ENCODE measurements at places on chromosomes 1 and 21.

GRCh38 chr1:109659997-109660690, 4.2 kb downstream of the GSTM4 start:
- DNase-seq: peak; percentile 15

DNA sequence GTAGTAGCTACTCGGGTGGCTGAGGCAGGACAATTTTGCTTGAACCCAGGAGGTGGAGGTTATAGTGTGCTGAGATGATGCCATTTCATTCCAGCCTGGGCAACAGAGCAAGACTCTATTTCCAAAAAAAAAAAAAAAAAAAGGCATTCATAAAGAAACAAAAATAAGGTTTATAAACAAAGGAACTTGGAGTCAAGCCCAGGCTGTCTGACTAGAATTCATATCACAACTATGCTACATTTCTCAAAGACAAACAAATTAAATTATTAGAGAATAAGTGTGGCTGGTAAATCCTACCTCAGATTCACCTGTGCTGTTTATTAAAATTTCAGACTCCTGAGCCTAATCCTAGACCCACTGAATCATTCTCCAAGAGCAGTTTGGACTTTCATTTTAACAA, 4.2 kb downstream of the GCLM start:
- no peak for DNase-seq

DNA sequence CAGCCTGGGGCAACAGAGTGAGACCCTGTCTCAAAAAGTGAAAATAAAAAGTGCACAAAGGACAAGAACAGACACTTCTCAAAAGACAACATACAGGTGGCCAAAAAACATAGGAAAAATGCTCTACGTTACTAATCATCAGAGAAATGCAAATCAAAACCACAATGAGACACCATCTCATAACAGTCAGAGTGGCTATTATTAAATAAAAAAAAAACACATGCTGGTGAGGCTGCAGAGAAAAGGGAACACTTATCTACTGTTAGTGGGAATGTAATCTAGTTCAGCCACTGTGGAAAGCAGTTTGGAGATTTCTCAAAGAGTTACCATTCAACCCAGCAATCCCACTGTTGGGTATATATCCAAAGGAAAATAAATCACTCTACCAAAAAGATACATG, 173.2 kb downstream of the SMYD3 start:
- no peak for DNase-seq

DNA sequence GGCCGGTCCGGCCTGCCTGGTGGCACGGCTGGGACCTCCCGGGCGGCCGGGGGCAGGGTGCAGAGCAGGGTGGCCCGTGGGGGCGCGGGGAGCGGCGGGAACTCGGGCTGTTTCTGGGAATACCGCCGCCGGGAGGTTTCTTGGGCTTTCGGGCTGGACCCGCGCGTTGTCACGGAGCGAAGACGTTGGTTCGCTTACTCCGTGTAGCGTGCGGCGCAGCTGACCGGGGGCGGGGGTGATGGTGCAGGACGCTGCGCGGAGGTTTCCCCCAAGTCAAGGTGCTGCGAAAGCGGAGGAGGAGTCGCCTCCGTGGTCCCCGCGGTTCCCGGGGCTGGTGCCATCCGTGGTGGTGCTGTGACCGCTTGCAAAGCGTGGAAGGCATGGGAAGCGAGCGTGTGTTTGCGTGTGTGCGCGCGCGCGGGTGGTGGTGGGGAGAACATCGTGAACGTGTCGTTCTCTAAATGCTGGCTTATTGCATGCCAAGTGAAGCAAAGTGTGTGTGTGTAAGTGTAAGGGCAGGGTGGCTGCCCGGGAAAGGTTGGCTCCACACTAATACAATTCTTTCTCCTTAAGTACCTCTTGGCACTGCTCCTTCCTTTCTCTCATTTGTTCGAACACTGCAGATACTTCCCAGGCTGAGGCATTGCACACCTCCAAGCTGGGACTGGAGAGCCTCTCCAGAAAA, 1.1 kb downstream of the RYR2 start:
- DNase-seq: no peak

- no peak for DNase-seq
These were observed 60.7 kb downstream of the CASZ1 start for GRCh38 chr1:10735563-10736305.

GRCh38 chr1:189205863-189206262, 1271.8 kb downstream of the BRINP3 start:
- no peak for DNase-seq

DNA sequence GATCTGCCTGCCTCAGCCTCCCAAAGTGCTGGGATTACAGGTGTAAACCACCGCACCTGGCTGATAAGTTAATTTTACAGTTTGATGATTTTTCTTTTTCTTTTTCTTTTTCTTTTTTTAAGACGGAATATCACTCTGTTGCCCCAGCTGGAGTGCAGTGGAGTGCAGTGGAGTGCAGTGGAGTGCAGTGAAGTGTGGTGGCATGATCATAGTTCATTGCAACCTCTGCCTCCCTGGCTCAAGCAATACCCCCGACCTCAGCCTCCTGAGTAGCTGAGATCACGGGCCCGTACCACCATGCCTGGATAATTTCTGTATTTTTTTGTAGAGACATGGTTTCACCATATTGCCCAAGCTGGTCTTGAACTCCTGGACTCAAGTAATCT, 84.4 kb upstream of the CXADR start:
- DNase-seq: no peak

- DNase-seq: peak; percentile 8
These were observed 534 bp downstream of the KCNH1 start for GRCh38 chr1:211133393-211133835.

DNA sequence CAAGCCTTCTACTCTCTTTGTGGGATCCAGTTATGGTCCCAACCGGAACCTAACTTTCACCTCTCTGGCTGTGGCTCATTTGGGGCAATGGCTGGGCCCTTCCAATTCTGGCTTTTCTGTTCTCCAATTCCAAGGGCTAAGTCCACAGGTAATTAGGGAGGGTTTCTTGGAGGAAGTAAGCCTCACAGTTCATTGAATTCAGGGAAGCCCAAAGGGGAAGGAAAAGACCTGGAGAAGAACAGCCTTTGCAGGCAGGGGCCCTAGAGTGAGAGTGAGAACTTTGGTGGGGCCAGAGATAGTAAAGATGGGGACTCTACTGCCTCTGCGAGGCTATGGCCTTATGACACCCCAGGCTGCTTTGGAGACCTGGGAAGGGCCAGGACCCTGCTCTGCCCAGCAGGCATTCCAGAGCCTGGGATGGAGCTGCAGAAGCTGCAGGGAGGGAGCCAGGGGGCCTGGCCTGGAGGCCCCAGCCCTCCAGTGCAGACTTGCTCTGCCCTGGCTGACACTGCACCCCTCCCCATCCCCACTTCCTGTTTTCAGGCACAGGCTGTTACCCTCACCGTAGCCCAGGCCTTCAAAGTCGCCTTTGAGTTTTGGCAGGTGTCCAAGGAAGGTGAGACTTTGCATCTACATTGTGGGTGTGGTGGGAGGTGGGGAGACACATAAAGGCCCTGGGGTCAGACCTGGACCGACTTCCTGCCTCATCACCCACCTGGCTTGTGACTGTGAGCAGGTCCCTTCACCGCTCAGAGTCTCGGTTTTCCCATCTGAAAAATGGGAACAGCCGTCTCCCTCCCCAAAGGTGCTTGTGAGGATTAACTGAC, 18.9 kb downstream of the LDLRAP1 start:
- DNase-seq: no peak

GRCh38 chr1:73781251-73781650, 416.7 kb downstream of the LRRIQ3 start:
- no peak for DNase-seq

DNA sequence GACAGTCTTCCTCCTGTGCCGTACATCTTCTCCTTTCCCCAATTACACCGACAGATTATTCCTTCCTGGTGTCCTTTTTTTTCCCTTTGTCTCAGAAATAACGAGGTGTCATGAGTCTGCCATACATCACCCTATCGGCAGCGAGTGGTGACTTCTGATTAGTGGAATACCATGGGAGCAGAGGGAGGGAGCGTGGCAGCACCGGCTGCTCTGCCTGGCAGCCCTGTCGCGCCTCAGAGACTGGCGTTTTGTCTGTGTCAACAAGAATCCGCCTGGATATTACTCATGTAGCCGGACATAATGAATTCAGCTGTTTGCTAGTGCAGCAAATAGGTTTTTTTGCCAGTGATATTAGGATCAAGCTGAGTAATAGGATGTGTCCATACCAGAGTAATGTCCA, 51.8 kb downstream of the UTP25 start:
- DNase-seq: no peak

- no peak for DNase-seq
These were observed 22.0 kb upstream of the SLC26A9 start for GRCh38 chr1:205965036-205965884.

DNA sequence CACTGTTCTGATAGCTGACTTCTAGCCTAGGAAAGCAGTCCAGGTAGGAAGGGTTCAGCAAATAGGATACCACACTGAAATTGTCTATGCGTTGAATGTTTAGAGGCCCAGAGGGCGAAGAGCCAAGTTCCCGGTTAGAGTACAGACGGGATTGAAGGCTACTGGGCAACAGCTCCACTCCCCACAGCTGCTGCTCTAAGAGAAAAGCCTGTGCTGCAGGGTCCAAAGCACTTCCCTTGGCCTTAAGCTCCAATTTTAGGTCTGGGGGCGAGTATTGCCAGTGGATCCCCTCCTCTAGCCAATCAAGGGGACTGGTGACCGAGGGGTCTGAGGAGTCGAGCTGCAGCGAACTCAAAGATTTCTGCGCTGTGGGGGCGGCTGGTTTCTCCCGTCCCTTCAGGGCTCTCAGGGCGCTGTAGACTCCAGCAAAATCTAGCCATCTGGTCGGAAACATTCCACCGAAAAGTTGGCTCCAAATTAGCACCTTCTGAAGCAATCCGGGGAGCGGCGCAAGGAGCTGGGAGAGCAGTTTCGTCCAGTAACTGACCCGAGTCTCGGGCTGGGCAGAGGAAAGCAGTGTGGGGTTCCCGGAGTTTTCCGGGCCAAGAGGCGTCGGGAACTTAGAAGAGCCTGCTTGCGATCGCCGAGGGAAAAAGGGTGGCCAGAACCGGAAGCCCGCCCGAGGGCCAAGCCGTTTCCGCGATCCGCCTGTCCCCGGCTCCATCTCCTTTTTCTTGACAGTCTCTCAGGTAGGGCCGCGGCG, 748 bp downstream of the PPP1R15B start:
- DNase-seq: no peak

GRCh38 chr1:79695138-79695537, 688.6 kb upstream of the ADGRL4 start:
- DNase-seq: no peak

- DNase-seq: no peak
These were observed 185.7 kb upstream of the VAMP3 start for GRCh38 chr1:7585216-7585907.

GRCh38 chr1:28195780-28196179, 19.3 kb upstream of the PTAFR start:
- DNase-seq: no peak

DNA sequence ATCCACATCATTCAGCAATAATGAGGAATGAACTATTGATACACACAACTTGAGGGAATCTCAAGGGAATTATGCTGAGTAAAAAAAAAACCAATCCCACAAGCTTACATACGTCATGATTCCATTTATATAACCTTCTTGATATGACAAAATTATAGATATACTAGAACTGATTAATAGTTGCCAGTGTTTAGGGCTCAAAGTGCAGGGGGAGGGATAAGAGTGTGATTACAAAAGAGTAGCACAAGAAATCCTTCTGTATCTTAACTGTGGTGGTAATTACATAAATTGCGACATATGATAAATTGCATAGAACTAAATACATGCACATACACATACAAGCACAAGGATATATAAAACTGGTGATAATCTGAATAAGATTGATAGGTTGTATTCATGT, 13.5 kb downstream of the DIRAS3 start:
- DNase-seq: no peak

DNA sequence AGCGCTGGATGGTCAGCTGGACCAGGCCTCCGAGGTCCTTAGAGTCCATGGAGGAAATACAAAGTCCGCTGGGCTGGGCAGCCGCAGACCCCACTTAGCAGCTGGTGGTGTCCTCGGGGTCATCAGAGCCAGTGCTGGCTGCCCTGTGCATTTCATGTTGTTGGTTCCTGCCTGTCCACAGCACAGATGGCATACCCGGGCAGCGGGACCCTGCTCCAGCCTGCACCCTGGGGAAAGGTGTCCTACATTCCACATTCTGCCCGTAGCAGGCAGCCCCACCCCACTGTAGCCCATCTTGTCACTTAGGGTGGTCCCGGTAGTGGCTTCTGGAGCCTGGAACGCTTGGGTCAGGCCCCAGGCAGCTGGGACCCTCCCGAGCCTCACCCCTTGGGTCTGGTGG, 19.8 kb downstream of the PRKCZ start:
- no peak for DNase-seq

- DNase-seq: no peak
These were observed 123.1 kb downstream of the APP start for GRCh38 chr21:26047279-26047967.

DNA sequence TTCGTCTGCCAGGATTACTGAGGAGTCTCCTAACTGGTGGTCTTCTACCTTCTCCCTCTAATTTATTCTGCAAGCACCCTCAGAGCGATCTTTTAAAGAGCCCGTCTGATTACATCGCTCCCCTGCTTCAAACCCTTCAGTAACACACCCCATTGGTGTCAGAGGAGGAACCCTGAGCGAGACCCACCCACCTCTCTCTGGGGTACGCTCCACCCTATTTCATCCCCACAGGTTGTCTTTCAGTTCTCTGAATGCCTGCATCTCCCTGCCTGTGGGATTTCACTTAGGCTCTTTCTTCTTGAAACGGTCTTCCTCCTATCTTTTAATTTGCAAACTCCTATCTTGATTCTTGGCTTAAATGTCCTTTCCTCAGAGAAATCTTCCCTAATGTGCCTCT, 39.4 kb downstream of the C1orf21 start:
- DNase-seq: no peak

GRCh38 chr21:35743571-35743970, 316.8 kb downstream of the SETD4 start:
- no peak for DNase-seq

DNA sequence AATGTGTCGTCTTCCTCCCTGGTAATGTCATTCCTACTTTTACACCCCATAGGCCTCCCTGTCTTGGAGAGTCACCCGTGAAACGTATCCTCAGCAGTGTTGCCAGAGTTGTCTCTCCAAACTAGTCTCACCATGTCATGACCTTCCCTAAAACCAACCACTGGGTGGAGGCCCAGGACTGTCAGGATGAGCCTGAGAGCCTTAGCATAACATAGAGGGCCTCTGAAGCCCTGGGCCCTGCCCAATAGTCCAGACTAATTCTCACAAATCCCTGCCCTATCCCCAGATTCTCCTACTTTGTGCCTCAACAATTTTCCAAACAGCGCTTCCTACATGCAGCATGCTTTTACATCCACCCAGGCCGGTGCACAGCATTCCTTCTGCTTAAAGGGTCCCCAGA, 29.3 kb upstream of the HSD3B1 start:
- no peak for DNase-seq

Data from substantia nigra (tissue), 51 donors.